ENCODE measurements at places on chromosomes 13 and 19.

- no peak for DNase-seq
These were observed 297.9 kb downstream of the DCT start for GRCh38 chr13:94181461-94182107.

- DNase-seq: no peak
These were observed 584.2 kb upstream of the SLITRK1 start for GRCh38 chr13:84466461-84466860.

GRCh38 chr19:2552859-2553258 is 76.9 kb downstream of the GADD45B start:
- DNase-seq: no peak

DNA sequence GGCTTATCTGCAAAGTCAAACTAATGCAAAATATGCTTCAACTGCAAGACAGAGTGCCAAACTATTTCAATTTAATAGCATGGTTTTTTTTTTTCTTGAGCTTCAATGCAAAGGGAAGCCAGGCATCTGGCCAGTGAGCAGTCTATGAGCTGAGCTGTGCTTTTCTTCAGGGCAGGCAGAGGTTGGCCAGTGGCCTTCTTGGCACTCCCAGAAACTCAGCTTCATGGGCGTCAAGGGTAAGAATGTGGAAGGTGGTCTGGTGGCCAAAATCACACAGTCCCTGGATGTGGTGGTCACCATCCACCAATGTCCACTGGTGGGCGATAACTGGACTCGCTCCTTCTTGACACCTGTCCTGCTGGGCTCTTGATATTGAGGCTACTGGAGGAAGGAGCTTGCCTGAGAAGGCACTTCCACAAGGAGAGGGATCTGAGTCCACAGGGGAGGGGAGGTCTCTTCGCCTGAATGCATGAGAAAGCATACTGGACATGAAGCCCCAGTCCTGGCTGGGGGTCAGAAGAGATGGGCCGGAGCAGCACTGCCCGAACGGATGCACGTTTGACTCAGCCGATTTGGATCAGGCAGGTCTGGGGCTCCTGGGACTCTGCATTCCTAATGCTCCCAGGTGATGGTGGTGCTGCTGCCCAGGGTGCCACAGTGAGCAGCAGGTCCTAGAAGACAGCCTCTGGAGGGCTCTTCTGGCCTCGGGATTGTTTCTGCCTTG is 17.1 kb downstream of the COL4A2 start:
- DNase-seq: no peak

DNA sequence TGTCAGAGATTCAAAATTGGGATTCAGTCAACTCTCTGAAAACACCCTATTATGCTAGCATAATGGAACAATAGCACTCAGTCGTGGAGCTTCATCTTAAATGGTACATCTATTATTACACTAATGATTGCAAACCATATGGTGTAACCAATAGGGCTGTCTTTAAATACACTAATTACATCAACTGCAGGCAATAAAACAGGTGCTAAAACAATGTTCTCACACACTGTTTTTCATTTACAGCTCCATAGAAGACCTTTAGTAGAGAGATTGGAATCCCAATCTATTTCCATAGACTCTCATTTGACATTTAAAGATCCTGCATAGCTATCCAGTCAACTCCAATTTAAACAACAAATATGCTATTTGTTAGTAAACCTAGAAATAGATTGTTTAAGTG is 1917.4 kb downstream of the OLFM4 start:
- DNase-seq: no peak

DNA sequence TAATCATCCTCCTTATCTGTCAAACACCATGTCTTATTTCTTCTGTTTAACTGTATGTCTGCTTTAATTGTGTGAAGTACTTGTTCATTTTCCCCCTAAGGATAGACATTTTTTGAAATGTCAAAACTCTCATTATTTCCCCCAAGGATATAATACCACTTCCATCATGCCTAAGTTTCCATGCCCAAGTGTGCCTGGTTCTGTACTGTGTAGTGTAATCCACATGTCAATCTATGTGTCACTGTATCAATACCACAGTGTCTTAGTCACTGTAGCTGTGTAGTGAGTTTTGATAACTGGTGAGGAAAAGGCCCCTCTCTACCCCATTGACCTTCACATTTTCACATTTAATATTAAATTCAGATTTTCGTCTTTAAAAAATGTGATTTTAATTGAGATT is 1265.5 kb downstream of the PCDH9 start:
- no peak for DNase-seq

DNA sequence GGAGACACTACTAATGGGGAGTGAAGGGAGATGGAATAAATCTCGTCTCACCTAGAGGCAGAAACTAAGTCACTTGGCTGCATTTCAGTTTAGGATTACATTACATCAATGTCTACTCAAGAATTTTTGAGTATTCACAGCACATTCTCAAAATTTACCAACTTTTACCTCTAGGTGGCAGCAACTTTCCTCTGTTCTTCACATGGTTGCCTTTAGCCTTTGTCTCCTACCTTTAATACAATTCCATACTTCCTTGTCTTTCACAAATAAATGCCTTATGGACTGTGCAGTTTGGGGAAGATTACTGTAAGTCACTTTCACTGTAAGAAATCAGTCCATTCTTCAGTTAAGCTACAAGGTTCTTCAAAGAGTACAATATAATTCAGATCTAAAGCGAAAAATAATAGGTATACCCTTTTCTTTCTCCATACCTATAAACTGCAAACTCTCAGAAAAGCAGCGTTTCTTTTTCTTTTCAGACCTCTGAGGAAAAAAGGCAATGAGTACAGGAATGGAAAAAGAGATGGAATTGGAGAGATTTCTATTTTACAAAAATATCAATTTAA is 379.4 kb downstream of the KLF12 start:
- DNase-seq: peak; percentile 13

DNA sequence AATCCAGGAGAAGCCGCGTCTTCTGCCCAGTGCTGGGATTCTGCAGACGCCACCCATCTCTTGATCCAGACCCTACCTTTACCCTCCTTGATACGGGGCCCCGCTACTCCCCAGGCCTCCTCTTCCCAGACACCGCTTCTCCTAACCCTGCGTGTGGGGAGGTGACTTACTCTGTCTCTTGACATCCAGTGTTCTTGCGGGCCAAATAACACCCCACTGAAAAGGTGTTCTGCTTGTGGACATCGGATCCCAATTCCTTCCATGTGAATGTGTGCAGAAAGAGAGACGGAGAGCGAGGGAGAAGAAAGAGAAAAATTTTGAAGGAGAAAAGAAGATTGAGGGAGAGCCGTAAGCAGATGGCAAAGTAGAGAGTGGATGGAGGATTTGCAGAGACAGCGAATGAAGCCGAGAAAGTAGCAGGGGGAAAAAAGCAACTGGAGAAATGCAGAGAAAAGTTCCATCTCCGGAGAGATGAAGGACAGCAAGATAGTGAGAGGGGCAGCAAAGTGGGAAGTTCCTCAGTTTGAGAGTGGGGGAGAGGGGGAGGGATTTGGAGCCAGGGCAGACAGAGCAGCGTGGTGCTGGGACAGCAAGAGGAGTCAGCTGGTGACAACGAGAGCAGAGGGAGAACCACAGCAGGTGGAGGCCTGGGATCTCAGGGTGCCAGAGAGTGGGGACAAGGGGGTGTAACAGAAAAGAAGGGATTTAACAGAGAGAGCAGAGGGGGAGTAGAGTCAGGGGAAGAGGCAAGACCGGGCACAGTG is 814 bp downstream of the ZNF480 start:
- DNase-seq: no peak

DNA sequence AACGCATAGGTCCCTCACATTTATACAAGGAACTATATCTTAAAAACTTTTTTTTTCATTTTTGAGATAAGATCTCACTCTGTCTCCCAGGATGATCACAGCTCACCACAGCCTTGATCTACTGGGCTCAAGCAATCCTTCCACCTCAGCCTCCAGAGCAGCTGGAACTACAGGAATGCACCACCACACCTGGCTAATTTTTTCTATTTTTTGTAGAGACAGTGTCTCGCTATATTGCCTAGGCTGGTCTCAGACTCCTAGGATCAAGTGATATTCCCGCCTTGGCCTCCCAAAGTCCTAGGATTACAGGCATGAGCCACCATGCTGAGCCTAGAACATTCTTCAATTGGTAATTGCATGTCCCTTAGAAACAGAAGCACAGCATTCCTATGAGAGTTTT is 41.7 kb downstream of the RCBTB1 start:
- no peak for DNase-seq

- no peak for DNase-seq
These were observed 25.4 kb upstream of the NANOS2 start for GRCh38 chr19:45939792-45940514.

DNA sequence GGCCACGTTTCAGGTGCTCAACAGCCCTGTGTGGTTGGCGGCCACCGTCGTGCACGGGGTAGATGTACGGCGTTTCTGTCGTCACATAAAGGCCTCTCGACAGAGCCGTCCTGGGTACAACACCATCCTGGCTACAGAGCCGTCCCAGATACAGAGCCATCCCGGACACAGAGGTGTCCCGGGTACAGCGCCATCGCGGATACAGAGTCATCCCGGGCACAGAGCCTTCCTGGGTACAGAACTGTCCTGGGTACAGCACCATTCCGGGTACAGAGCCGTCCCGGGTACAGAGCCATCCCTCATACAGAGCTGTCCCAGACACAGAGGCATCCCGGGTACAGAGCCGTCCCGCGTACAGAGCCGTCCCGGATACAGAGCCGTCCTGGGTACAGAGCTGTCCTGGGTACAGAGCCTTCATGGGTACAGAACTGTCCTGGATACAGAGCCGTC is 222.7 kb upstream of the SOX1 start:
- DNase-seq: no peak

DNA sequence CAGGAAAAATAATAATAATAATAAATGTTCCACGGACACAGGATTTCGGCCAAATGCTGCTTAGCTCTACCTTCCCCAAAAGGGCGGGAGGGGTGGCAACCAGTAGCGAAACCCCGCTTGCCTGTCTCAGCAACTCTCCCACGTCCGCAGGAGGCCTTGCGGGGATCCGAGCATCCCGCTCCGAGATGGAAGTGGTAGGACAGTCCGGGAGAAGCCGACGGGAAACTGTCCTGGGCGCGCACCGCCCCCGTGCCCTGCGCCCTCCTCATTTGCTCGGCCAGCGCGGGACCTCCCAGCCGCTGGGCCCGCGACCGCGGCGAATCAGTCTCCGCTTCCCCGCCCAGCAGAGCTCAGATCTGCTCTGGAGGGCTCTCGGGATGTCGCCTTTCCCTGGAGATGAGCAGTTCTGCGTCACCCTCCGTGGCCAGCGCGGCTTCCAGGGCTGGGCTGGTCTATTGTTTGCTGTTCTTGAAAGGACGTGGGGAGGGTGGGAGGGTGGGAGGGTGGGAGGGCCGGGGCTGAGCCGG is 48.9 kb upstream of the PABPC3 start:
- DNase-seq: peak; percentile 6

GRCh38 chr13:48853728-48854102 is 122.0 kb upstream of the FNDC3A start:
- DNase-seq: no peak

DNA sequence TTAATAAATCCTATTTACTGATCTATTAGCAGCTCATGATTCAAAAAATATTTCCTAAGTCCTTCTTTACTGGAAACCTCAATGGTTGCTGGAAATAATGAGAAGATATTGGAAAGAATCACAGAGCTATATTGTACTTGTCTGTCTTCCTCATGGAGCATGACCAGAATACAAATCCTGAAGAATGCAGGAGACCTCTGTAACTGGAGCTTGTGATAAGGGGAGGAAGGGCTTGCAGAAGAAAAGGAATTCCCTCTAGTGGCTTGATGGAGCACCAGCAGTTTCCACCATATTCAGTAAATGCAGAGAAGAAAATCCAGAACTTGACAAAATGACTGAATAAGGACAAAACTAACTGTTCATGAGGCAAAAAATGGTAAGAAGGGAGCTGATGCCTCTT is 1333.1 kb downstream of the EFNB2 start:
- DNase-seq: peak; percentile 29

DNA sequence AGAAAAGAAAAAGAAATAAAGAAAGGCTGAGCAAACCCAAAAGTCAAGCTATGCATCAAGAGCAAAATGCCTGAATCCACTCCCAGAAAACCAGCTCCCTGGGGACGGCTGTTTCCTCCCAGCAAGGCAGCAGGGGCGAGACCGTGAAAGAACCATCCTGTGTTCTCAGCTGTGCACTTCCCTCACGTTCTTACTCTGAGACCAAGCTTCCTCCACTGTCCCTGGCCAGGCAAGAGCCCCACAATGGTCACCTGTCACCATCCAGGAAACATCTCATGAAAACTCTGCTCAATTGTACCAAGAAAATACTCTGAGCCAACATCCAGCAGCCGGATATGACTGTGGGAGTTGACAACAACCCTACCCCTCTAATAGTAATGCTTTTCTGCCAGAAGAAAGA is 22.9 kb downstream of the RAB20 start:
- DNase-seq: no peak

- DNase-seq: no peak
These were observed 1458.0 kb downstream of the OLFM4 start for GRCh38 chr13:54486421-54487166.

DNA sequence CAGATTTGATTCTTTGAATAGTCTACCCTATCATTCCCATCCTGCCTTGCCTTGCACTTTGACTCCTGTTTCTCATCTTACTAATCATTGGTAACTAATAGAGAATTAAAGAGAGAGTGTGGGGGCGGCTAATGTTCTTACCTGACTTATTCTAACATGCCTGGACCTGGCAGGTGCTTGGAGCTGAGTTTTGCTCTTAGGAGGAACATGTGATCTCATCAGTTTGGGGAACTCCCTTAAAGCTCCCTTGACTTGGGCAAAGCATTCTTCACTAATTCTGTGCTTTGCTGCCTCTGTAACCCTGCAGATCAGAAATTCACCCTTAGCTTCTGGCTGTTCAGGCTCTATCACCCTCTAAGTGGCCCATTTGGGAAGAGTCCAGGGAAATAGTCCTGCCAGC is 861.1 kb downstream of the GPC5 start:
- no peak for DNase-seq

DNA sequence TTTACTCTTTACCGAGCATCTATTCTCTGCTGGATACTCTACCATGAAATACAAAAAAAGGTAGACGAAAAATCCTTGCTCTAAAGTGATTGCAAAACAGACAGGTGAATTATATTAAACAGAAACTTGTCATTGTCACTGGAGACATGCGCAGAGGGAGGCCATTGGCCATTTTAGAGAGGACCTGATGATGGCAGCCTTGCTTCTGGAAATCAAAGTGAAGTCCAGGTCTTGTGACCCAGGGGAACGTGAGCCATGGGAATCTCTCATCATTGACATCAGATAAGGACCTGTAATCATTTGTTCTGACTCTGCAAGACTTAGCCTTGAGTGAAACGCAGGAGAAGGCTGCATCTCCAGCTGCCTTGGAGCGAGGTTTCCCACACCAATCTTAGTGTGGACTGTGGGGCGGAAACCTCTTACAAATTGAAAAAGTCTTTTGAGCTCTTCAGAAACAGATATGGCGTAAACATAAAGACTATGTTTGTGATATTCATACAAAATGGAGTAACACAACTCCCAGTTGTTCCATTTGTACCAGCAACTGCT is 16.8 kb upstream of the SLC46A3 start:
- no peak for DNase-seq

DNA sequence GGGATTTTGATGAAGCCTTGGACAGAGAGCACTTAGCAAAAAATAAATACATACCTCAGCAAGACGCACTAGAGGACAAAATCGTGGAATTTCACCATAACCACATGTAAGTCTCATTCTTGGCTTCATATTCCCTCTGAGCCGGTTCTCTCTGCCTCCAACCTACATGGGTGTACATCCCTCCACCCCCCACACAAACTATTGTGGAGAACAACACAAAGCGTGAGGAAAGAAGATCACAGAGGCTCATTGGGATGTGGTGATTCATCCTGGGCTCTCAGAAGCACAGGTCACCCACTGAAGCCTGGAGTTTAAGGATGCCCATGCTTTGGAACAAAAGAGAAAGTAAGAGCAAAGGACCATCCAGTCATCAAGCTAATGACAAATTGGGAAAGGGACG is 192.2 kb downstream of the STK24 start:
- no peak for DNase-seq

Measured in amniotic stem cell (primary cell).